Esophagus muscularis mucosa (tissue), 4 donors: ENCODE measurements at places on chromosomes 12 and 14.
A peak's percentile ranks its signal among the peaks of the same experiment; 100 is the strongest.

DNA sequence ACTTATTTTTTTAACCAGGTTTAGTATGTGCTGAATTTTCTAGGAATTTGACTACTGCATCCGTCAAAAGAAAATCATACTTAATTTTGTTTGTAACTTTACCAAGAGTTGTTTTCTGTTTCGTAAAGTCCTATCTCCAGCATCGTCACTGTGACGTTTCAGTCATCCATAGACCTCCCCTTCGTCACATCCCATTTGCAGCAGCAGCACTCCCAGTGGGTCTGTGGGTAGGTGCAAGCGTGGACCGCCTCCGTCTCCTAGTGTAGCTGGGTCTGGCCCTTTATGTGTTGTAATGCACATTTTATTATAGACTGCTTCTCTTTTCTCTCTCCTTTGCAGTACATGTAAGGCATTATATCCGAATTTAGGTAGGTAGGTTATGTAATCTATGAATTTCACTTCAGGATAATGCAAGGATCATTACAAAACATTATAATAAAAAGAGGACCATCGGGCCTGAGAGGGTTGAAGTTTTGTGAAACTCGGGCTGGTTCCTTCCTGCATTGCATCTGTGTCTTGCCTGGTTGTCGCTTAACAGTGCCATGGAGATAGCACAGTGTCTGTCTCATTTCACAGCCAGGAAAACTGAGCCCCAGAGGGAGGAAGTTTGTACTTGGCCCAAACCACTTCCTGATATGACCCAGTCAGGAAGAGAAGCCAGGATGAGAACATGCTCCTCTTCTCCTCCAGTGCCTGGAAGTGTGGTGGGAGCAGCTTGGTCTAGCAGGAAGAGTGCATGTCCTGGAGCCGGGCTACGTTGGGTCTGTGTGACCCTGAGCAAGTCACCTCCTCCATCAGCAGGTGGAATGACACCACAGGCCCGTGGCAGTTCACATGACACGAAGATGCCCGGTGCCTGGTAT, 41.3 kb downstream of the EVL start:
- H3K27me3 ChIP-seq = no peaks in the 10 kb centered on the region
- no peaks in the 10 kb centered on the region for H3K36me3 ChIP-seq
- H3K4me3 ChIP-seq = no peak overlapping the region
- DNase-seq = no peak

DNA sequence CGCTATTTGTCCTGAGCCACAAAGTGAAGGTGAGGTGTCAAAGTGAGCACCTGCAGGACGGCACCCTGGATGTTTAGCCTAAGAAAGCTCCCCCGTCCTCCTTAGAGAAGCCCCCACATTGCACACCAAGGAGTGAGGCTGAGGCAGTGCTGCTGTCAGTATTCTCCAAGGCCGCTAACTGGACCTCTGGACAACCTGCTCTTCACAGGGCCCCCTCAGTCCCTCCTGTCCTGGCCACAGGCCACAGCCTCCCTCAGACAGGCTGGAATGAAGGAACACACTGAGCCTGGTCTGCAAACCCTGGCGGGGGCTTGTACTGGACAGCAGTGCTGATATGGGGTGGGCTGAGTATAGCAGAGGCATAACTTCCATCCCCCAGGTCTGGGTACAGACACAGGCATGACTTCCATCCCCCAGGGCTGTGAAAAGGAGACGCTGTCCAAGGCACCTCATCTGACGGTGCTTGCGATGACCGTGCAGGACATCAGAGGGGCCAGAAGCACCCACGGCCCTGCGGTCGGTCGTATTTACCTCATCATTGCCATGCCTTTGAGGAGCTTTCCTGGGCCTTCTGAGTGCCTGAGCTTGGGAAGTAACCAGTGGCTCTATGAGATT, 82.4 kb upstream of the DIO3 start:
- H3K27me3 ChIP-seq = no peaks in the 10 kb centered on the region
- H3K27ac ChIP-seq = no peak overlapping the region
- peaks cover 34% of the 10 kb centered on the region for H3K4me1 ChIP-seq
- no peak overlapping the region for H3K4me3 ChIP-seq
- no peaks in the 10 kb centered on the region for H3K36me3 ChIP-seq

DNA sequence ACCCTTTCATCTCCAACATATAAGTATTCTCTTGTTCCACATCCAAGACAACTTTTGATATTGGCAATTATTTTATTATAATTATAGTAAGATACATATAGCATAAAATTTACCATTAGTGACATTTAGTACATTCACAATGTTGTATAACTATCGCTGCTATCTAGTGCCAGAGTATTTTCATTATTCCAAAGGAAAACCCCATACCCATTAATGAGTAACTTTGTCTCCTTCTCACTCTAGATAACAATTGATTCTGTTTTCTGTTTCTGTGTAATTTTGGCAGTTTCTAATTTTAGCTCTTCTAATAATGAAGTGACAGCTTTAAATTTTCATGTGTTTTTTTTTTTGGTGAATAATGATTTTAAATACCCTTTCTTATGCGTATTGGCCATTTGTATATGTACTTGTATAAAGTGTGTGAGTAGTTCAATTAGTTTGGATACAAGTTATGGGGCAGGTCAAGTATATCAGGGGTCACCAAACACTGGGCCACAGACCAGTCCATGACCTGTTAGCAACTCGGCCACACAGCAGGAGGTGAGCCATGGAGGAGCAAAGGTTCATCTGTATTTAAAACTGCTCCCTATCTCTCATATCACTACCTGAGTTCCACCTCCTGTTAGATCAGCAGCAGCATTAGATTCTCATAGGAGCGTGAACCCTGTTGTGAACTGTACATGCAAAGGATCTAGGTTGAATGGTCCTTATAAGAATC, 97.2 kb upstream of the SYT1 start:
- H3K27ac ChIP-seq = no peak overlapping the region
- H3K4me3 ChIP-seq = no peak overlapping the region
- DNase-seq = no peak
- H3K27me3 ChIP-seq = no peaks in the 10 kb centered on the region

- no peak for DNase-seq
- H3K4me3 ChIP-seq = peak overlapping the region; percentile 100
- no peaks in the 10 kb centered on the region for H3K36me3 ChIP-seq
- H3K27ac ChIP-seq = peak overlapping the region; percentile 100
Measured at GRCh38 chr12:57845478-57846284, 848 bp downstream of the CTDSP2 start.

- peaks cover 85% of the 10 kb centered on the region for H3K4me1 ChIP-seq
- peak overlapping the region; percentile 88 for H3K27ac ChIP-seq
- H3K27me3 ChIP-seq = peaks cover 6% of the 10 kb centered on the region
- no peak for DNase-seq
Measured at GRCh38 chr14:105090493-105091053, 25.3 kb upstream of the GPR132 start.

DNA sequence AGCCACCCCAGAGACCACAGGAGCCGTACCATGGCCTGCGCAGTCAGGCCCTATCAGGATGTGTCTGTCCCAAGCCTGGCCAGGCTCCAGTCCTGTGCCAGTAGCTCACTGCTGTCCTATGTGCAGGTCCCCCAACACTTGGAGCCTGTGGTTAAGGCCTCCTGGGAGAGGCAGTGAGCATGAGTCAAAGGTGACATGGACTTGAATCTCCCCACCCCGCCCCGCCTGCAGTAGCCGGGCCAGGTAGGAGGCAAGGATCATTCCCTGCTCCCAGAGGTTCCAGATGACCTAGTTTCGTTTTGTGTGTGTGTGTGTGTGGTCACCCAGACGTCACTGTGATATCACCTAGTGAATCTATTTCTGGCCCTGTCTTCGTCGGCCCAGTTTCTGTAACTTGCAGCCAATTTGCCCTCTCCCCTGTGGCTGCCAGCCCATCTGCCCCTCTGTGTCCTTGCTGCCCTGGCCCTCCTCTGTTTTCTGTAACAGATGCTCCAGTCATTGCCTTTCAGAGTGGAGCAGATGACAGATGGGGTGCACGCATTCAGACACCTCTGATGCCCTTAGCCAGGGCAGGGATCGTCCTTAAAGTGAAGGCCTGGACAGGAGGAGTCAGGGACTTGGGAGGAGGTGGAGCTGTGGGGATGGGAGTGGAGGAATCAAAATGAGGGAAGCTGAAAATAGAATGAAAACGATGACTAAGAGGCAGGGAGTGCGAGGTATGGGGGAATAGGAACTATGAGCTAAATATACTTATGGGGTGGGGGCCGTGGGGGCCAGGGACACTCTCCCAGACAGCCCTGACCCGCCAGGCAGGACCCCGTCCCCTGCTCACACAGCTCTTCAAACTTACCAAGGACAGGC, 37.4 kb downstream of the SLC6A12 start:
- DNase-seq = no peak
- no peaks in the 10 kb centered on the region for H3K36me3 ChIP-seq
- peaks cover 53% of the 10 kb centered on the region for H3K27me3 ChIP-seq
- H3K4me3 ChIP-seq = no peak overlapping the region
- peaks cover 61% of the 10 kb centered on the region for H3K4me1 ChIP-seq

GRCh38 chr12:26126340-26127284, 1.8 kb upstream of the BHLHE41 start:
- H3K36me3 ChIP-seq = no peaks in the 10 kb centered on the region
- peaks cover 18% of the 10 kb centered on the region for H3K4me1 ChIP-seq
- DNase-seq = peak; percentile 95
- peak overlapping the region; percentile 97 for H3K27ac ChIP-seq

DNA sequence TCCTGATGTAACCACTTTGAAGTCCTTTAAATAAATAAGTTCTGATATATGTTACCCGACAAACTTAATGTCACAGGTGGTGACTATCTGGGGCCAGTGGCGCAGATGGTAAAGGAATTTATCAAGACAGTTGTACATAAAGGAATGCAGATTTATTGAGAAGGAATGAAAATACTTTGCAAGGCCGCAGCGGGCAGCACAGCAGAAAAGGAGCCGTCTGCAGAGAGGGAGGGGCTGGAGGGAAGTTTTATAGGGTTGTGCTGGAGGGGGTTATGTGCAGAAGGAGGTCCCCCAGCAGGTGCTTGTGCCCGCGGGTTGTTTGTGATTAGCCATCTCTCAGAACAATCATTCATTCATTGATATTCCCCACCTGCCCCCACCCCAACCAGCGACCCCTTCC, 17.4 kb downstream of the GPRC5D start:
- no peaks in the 10 kb centered on the region for H3K36me3 ChIP-seq
- no peak overlapping the region for H3K27ac ChIP-seq
- H3K4me1 ChIP-seq = peaks cover 11% of the 10 kb centered on the region
- no peaks in the 10 kb centered on the region for H3K27me3 ChIP-seq
- peak; percentile 81 for DNase-seq
